ENCODE measurements at places on chromosomes 7 and 10.

DNA sequence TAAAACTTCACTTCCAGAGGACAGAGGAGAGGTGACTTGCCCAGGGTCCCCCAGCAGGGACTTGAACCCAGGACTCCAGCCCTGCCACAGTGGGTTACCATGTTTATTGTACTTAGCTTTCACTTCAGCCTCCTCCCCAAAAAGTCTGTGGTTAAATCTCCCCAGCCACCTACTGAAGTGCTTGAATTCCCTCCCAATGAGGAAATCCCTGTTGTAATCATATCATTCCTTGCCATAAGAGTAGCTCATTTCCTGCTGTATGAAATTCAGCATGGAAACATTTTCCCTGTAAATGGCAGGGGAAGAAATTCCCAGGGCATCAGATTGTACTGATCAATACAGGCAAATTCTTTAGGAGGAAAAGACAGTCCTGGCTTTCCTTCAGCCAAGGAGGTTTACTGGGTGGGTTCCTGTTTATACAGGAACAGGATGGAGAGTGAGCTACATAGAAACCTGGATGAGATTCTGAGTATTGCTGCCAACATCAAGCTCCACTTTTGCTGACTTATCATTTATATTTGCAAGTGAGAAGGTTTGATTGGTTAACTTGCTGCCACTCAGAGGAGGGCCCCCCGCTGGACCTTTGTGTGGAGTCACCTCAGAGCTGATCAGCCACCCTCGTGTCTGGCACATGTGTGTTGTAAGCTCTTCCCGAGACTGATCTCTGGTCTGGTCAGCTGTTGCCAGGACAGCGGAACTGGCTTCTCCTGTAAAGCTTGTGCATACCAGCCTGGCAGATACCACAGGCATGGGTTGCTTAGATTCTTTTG lies 16.4 kb upstream of the PDZD8 start:
- DNase-seq: no peak

- no peak for DNase-seq
These were observed 12.4 kb upstream of the SEMA3A start for GRCh38 chr7:84207025-84207424.

DNA sequence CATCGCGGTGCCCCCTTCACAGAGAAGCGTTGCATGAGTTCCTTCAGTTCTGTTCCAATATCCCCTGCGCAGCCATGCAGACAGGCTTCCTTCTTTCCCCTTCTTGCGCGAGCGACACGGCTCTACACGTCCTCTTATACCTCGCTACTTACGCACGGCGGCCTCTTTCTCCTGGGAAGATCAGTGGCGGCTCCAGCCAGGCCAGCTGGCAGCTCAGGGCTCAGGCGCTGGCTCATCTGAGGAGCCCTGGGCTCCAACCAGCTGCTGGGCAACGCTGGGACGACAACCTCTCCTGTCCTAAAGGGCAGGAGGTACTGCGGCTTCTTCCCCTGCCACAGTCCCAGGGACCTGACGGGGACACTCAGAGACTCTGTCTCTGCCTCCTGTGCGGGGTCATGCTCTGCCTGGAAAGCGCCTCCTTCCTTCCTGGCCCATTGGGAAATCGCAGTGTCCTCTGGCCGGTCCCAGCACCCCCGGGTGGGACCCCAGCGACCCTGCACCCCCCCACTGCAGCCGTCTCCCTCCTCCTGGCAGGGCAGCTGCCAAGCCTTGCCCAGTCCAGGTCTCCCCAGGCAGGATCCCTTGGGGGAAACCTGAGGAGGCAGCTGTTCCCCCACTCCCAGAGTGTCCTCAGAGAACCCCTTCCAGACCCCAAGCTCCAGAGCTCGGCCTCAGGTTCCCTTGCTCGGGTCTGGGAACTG lies 5.0 kb upstream of the FAM20C start:
- DNase-seq: peak; percentile 52

- no peak for DNase-seq
These were observed 14.3 kb downstream of the BPGM start for GRCh38 chr7:134660961-134661376.

GRCh38 chr10:89250865-89251408 lies 638 bp downstream of the LIPA start:
- peak; percentile 50 for DNase-seq
